ENCODE measurements at places on chromosomes 1 and 21.

DNA sequence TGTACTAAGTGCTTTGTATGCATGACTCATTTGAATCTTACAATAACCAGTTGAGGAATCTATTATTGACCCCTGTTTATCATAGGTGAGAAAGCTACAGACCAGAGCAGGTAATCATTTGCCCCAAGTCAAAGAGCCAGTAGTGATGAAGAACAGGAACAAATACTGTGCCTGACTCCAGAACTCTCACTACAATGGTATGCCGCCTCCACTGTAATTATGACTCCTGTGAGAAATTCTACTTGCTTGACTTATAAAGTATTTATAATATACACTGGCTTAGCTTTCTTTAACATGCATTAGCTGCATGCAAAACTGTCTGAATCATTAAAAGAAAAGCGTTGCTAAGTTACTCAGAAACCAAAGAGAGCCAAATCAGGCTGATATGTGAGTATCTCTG is 92.6 kb downstream of the ZNF281 start:
- no peak for DNase-seq

- DNase-seq: no peak
Measured at GRCh38 chr1:9128166-9128519, 759 bp downstream of the GPR157 start.

DNA sequence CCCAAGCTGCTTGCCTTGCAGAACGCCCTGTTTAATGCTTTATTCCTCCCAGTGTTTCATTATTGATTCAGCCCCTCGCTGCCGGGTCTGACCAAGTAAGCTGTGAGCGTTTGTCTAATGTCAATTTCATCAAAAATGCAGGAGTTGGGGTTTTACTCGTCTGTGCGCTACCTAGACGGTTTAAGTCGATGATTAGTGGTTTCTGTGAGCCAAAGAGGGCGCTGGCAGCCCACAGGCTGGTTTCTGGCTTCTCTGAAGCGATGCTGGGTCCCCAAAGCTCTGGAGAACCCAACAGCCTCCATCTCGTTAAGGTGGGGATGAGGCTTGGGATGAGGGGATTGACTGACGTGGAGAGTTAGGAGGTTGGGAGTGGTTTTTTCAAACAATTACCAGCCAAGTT is 102.9 kb downstream of the SYF2 start:
- DNase-seq: no peak

- DNase-seq: no peak
Measured at GRCh38 chr1:50971748-50972305, 1.8 kb downstream of the CDKN2C start.

DNA sequence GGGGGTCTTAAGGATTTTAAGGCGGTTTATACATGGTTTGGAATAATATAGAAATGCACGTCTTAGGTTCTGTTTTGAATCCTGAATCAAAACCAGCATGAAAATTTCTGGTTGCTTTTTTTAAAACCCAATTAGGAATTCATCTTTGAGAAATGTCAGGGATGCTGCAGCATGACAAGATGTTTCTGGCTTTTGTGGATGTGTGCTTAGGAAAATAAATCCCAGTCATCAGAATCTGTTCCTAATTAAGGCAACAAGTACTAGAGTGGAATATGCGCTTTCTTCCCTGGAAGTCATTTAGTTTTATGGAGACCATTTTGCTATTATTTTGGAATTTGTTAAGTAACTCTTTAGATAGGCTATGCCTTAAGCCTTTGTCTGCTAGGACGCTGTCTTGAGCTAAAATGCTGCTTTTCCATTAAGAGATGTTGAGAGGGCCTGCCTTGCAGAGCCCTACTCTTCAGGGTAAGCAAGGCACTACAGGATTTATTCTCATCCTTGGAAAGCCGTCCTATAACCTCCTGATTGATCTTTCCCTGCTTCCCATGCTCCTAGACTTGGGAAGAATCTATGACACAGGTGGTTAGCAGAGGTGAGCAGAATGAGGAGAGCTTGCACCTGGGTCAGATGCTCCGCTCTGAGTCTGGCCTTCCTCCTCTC is 332.8 kb downstream of the DISC1 start:
- no peak for DNase-seq

DNA sequence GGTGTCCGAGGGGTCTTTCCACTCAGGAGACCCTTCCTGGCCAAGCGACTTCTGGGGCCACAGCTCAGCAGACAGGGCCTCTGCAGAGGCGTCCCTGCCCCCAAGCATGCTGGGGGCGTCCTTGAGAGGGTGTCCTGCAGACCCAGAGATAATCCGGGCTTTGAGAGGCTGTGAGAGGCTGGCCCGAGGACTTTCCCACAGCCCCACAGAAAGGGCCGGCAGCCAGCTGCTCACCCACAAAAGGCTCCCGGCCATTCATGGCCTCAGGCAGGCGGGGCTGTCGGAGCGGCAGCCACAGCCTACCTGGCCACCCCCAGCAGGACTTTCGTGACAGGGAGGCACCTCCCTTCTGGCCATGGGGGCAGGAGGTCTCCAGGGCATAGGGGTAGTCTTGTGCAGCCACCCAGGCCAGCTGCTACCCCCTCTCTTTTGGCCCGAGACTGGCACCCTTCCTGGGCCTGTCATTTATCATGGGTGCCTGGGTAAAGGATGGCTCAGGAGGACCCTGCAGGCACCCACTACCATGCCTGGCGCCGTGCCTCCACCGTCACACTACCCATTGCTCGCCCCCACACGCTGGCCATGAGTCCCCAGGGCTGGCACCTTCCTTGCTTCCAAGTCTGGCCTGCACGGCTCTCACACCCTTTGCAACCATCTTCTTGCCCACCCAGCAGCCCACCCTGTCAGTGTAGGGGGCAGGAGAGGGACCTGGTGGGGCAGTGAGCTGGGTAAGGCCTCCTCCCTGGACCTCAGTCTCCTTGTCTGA is 11.1 kb upstream of the TNFRSF14 start:
- peak; percentile 17 for DNase-seq

DNA sequence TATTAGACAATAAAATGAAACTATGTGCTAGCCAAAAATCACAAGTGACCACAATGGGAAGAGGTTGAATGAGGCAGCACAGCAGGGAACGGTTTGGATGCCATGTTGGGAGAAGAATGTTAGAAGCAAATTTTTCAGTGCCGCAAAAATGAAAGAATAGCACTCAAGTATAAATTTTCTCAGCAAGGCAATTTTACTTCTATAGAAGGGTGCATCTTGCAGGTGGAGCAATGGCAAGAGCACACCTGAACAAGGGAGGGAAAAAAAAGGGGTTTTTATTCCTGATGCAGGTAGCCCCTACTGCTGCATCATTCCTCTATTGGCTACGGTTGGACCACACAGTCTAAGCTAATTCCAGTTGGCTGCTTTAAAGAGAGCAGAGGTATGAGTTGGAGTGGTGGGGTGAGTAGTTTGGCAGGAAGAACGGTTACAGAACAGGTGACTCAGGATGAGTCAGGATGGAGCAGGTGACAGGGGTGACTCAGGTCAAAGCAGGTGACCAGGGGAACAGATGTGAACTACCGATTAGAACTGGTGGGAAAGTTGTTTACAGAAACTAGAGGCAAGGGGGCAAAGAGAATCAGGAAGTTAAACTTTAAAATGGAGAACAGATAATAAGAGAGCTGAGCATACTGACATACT is 301.1 kb upstream of the NRIP1 start:
- DNase-seq: no peak

DNA sequence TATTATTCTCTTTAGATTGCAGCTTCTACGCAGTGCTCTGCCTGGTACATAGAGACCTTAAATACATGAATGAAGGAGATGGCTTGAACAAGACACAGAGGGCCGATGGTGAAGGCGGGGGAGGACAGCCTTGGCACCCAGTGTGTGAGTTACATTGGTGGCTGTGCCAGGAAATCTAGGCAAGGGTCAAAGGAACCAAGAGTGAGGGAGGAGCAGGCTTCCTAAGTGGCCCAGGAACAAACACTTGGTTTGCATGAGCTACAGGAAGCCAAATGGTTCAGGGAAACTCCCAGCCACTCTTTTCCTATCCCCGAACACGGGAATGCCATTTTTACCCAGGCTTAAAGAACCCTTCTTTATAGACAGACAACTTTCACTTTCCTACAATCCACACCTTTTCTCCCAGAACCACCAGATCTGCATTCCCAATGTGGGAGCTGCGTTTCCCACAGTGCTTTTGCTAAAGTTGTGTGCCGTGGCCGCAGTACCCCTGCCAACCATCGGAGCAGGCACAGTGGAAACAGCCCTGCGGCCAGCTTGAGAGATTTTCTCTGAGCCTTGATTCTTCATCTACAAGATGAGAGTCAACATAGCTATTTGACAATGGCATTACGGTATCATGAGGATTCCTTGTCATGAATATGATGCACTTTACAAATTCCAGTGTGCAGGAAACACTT is 3.5 kb upstream of the CLEC20A start:
- DNase-seq: peak; percentile 27

DNA sequence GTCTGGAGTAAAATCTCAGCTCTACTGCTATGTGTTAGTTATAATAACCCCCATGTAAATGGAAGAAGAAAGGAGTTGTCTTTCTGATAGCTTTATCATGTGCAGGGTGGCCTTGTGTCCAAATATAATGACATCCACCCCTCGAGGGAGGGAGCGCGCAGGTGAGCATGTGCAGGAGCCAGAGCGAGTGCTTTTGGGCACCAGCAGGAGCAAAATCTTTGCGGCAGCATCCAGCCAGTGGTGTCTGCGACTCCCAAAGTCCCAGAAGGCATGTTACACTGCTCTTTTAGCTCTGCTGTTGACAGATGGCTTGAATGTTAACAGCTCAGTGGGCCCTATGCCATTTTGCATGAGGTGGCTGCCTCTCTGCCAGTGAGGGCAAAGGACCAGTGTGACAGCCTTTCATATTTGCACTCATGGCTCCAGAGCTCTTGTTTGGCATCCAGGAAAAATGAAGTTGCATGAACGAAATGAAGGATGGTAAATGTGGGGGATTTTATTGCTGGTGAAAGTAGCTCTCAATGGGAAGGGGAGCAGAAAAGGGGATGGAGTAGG is 146.7 kb downstream of the HMCN1 start:
- DNase-seq: no peak

DNA sequence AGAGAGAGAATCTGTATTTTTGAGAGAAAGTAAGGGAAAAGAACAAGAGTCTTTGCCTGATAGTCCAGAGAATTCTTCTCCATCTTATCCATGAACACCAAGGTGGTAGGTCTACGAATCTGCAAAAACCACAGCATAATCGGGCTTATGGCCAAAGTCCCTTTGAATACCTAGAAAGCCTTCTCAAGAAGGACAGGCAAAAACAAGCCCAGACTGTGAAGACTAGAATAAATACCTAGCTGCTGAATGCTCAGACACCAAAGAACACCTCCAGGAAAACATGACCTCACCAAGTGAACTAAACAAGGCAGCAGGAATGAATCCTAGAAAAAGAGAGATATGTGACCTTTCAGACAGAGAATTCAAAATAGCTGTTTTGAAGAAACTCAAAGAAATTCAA is 79.2 kb downstream of the HFM1 start:
- no peak for DNase-seq

DNA sequence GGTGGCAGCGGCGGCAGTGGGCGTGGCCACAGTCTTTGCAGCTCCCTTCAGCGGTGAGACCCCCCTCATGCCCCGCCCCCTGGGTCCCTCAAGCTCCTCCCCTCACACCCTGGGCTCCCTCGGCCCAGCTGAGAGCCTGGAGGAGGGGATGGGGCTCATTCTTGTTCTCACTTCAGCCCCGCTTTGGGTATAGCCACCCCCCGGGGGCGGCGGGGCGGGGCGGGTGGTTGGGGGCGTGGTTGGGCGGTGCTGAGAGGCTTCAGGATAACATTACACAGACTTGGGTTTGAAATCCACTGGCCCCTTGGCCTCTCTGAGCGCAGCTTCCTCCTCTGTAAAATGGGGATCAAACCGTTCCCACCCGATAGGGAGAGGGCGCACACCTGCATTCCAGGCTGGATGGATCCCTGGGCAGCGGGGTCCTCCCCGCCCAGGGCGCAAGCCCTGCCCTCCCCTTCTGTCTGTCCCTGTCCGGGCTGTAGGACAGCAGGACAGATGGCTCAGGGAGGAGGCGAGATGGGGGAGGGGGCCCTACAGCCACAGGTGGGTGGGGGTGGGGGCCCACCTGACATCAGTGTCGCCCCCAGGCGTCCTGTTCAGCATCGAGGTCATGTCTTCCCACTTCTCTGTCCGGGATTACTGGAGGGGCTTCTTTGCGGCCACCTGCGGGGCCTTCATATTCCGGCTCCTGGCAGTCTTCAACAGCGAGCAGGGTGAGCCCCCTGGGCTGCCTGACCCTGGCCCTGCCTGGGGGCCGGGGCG is 5.1 kb downstream of the CLCNKA start:
- no peak for DNase-seq

DNA sequence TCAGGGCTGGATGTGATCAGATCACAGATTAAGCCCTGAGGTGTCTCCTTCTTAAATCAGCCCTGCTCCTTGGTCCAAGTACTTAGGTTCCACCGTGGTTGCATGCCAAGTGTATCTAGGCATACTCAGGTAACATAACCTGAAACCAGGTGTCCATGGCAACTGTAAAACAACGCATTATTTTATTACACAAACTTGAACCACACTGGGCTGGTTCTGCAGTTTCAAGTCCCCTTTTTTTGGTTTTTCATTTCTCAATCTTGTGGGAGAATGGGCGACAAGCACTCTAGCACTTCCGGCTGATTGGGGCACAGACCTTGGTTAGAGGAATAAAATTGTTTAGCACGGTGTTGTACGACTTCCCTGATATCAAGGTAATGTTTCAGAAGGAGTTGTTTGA is 65.2 kb downstream of the GBP6 start:
- no peak for DNase-seq

GRCh38 chr1:230694991-230695390 is 18.9 kb downstream of the AGT start:
- no peak for DNase-seq

- no peak for DNase-seq
Measured at GRCh38 chr1:236576004-236576403, 28.3 kb downstream of the HEATR1 start.

All from RPMI7951 (cell line).